Activated T-helper 17 cell treated with anti-CD3 and anti-CD28 coated beads, Interleukin-2, amount 50 U/mL, for 72 hours (primary cell): ENCODE measurements at places on chromosomes 13 and 19. TPM values are rescaled to one million over a fixed set of nuclear protein-coding genes. Genes with fewer than 3 reads are reported as not detected.

The VSIG10L gene
- total RNA-seq: 5.2 TPM

DNA sequence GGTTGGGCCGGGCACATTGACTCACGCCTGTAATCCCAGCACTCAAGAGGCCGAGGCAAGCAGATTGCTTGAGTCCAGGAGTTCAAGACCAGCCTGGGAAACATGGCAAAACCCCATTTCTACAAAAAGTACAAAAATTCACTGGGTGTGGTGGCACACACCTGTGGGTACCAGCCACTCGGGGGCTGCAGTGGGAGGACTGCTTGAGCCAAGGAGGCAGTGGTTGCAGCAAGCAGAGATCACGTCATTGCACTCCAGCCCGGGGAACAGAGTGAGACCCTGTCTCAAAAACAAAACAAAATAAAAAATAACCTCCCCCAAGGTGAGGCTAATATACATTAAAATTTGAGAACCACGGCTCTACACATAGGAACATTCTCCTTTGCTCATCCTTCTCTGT lies 24.9 kb downstream of the NLRP13 start:
- no peak for ATAC-seq

DNA sequence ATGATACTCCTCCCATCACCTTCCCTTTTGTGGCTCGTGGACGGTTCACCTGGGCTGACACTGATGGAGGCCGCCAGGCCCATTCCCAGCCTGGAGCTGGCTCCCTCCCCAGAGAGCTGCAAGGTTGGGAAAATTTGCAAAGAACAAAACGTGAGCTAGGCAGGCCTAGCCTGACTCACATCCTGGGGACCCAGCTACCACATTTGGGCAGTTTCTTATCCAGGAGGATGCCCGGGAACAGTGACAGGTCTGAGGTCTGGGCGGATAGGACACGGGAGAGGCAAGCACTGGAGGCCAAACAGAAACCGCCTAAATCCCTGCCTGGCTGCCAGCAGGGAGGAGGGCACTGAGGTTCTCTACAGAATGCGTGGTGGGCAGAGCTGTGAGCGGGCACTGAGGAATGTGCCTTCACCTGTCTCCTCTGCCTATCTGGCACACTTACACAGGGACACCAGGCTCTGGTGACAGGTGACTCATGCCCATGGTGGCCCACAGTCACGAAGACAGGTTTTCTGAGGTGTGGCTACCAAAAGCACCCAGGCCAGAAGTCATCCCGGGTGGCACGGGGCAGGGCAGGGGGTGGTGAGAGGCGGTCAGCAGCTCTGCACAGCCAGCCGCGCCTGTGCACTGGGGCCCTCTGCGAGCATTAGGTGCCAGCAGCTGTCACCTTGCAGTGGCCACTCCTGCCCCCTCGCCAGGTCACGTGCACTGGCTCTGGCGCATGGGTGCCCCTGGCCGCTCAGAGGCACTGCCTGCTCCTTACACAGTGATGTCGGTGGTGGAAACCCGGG lies 23.2 kb downstream of the SH3GL1 start:
- ATAC-seq: no peak

- ATAC-seq: no peak
These were observed 31.2 kb downstream of the CBY2 start for GRCh38 chr13:45733361-45733760.
